RKO (cell line): ENCODE measurements at places on chromosomes 7 and 10.

- DNase-seq, result no peak
Observed at GRCh38 chr10:9550810-9551209, 1466.9 kb upstream of the CELF2 start.

DNA sequence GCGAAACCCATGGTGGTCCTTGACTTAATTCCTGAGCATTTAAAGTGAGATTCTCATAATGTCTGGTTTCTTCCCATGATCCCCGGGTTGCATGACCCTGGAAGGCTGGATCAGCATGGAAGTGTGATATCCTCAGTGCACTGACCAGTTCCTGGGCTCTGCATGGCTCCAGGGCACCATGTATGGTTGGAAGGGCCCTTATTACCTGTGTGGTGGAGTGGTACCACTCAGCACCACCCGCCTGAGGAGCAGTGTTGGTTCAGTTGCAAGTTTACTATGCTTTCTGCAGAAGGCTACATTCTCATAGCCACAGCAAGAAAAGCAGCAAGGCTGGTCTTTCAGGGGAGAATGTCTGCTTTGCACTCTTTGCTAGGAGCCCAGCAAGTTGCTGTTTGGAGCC is 325.7 kb upstream of the MKI67 start:
- no peak for DNase-seq

DNA sequence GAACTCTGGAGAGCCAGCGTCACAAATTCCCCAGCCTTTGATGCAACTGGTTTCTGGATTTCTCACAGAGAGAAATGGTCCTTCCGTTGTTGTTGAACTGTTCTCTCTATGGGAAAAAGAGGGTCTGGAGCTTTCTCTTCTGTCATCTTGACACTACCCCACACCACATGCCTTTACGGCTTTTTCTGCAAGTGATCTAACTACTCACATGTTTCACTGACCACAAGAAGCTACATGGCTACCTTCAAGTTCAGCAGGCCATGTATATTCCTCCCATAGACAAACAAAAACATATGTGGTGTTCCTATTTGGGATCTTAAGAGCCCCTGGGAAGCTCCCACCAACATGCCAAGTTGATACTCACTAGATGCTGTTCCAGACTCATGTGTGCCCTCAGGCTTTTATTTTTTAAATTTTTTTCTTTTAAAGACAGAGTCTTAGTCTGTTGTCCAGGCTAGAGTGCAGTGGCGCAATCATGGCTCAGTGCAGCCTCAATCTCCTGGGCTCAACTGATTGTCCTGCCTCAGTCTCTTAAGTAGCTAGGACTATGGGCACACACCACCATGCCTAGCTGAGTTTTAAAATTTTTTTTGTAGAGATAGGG is 72.0 kb downstream of the RNF216 start:
- DNase-seq, result no peak

DNA sequence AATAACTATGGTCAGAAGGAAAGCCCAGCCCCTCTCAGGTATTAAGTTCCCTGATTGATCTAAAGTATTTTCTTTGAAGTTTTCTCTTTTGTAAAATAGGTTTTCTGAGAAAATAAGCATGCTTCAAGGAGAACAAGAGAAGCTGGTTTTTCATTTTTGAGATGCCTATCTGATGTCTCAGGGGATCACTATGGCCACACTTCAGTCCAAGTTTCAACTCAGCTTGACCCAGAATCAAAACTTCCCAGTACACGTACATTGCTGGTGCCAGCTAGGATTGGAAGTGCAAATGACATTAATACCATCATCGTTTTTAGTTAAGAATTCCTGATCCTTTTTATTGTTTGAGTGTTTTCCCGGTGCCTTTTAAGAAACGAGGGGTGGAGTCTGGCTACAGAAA is 7.2 kb downstream of the ITIH5 start:
- DNase-seq, result no peak

GRCh38 chr10:5549462-5550249 is 24.9 kb downstream of the CALML3 start:
- no peak for DNase-seq

GRCh38 chr7:142892951-142893350 is 7.4 kb upstream of the TRPV6 start:
- DNase-seq, result no peak

- peak; percentile 23 for DNase-seq
Observed at GRCh38 chr10:69968830-69969229, 83.8 kb upstream of the MACROH2A2 start.

DNA sequence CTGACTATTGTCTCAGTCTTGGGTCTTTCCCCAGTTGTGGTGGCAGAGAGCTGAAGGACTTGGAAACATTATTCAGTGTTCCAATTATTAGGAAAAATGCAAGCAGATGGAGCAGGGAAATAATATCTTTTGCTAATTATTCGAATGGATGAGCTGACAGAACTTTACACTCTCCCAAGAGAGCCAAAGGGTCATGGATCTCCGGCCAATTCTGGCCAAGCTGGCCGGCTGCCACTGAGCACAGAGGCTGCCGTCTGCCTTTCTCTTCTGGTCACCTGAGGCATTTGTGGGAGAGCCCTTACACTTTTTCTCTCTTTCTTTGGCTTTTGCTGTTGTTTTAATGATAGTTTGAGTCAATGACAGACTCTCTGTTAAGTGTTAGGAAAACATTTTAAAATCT is 22.2 kb upstream of the CNTNAP2 start:
- no peak for DNase-seq

DNA sequence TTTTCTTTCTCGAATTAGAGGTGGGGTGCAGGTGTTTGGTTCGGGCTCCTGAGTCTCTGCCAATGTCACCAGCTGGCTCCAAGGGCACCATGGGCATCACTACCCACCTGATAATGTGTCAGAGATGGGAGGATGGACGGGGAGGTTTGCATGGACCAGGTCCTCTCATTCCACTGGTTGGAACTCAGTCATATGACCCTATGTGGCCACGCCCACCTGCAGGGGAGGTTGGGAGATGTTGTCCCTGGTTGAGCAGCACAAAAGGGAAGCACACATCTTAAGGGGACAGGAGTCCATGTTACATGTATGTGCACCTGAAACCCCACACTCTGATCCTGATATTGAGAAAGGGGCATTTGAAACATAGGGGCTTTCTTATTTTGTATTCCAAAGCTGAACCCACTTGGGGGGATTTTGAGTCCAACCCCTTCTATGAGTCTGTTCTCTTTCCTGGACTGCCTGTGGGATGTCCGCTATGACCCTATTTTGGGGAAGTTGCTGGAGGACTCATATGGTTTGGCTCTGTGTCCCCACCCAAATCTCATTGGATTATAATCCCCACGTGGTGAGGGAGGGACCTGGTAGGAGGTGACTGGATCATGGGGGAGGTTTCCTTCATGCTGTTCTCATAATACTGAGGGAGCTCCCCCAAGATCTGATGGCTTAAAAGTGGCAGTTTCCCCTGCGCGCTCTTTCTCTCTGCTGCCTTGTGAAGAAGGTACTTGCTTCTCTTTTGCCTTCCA is 66.9 kb upstream of the BAIAP2L1 start:
- DNase-seq, result peak; percentile 13

DNA sequence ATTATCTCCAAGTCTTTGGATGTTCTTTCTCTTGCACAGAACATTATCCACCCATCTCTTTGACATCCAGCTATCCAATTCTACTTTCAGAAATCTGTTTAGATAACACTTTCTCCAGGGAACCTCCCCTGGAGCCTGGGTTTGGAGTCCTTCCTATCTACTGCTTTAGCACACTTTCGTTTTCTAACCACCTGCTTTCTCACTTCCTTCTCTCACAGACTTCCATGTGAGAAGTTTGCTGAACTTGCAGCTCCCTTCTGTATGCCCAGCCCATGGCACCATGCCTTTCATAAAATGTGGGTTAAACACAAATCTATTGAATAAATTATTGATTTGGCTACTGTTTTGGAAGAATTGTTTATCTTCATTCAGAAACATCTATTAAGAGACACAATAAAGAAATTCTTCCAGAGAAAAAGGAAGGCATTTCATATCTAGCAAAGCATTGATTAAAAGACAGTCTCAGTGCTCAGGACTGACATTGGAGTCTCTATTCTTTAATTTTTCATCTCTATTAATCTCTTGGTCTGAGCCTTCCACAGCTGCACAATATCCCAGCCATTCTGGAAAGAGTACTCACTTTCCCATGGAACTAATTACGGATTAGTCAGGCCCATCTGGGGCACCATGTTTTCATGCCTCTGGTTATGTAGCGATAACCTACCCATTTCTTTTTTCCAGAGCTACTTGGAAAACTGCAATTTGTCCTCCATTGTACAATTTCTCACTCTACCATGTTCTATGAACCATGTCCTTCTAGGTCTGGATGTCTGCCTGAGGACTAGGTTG is 1077.3 kb downstream of the SORCS3 start:
- DNase-seq, result no peak

- DNase-seq, result peak; percentile 21
Observed at GRCh38 chr10:24720096-24720495, 3.6 kb downstream of the ARHGAP21 start.

DNA sequence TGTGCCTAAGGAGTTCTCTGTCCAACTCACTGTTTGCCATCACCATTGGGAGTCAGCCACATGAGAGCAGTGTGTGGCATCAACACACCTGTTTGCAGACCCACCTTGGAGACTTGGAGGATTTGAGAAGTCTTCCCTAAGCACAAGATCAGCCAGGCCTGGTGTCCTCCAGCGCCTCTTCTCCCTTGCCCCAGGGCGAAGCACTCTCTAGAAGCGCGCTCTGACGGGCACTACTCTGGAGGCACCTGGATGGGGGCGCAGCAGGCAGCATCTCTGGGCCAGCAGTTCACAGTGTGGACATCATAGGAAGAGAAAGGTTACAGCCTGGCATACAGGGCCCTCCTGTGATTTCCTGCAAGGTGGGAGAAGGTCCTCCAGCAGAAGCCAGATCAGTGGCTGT is 289.3 kb downstream of the CELF2 start:
- DNase-seq, result no peak

- no peak for DNase-seq
Observed at GRCh38 chr7:135690566-135690965, 28.3 kb downstream of the STMP1 start.

DNA sequence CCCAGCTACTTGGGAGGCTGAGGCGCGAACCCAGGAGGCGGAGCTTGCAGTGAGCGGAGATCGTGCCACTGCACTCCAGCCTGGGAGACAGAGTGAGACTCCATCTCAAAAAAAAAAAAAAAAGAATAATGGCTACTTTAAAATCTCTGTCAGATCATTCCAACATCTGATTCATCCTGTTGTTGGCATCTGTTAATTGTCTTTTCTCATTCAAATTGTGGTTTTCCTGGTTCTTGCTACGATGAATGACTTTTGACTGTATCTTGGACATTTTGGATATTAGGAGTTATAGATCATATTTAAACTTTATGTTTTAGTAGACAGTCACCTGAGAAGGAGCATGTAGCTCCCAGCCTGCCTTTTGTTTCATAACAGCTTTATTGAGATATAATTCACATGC is 8.5 kb downstream of the TPST1 start:
- DNase-seq, result no peak

DNA sequence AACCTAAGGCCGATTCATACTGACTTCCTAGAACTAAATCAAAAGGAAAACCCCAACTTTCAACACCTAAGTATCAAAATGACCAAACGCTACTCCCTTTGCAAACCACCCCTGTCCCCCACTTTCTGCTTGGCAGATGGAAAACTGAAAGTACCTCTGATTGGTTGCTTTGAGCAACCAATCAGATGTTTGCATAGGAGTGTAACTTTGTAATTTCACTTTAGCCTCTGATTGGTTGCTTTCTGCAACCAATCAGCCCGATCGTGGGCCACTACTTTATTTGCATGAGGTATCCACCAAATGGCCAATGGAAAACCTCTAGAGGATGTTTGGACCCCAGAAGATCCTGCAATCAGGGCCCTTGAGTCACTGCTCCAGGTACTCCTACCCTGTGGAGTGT is 12.3 kb upstream of the SNX10 start:
- peak; percentile 34 for DNase-seq

DNA sequence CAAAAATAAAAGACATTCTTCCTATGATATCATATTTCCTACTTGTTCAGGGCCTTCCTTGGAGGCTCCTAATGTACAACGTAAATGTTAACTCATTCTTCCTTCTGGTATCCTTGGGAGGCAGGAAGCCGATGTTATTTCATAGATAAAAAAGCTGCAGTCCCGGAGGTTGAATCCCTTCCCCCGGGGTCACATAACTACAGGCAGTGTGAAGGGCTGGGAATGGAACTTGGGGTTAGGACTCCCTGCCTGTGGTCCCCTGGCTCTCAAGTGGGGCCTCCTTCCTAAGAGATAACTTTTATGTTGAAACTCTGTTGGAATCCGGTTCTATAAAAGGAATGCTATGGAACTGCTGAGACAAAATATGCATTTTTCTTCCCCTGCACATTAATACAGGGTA is 14.9 kb upstream of the CCDC3 start:
- DNase-seq, result no peak

DNA sequence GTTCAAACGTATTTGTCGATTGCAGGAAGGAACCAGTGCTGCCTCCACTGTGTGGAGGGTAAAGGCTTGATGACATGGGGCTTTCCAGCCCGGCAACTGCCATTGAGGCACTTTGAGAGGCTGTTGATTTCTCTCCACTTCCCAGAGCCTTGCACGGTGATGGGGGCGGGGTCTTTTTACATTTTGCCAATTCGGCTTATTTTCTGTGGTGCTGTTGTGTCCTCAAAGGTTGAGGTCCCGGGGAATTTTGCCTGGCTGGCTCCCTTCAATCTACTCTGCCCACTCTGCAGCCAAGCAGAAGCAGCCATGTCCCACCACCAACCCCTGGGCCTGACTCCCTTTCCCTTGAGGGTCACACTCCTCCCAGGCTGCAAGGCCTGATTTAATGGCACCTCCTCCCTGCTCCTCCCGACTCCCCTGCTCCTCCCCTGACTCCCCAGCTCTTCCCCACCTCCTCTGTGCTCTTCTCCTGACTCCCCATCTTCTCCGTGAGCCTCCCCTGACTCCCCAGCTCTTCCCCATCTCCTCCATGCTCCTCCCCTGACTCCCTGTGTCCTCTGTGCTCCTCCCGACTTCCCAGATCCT is 39.0 kb downstream of the OAT start:
- DNase-seq, result no peak

DNA sequence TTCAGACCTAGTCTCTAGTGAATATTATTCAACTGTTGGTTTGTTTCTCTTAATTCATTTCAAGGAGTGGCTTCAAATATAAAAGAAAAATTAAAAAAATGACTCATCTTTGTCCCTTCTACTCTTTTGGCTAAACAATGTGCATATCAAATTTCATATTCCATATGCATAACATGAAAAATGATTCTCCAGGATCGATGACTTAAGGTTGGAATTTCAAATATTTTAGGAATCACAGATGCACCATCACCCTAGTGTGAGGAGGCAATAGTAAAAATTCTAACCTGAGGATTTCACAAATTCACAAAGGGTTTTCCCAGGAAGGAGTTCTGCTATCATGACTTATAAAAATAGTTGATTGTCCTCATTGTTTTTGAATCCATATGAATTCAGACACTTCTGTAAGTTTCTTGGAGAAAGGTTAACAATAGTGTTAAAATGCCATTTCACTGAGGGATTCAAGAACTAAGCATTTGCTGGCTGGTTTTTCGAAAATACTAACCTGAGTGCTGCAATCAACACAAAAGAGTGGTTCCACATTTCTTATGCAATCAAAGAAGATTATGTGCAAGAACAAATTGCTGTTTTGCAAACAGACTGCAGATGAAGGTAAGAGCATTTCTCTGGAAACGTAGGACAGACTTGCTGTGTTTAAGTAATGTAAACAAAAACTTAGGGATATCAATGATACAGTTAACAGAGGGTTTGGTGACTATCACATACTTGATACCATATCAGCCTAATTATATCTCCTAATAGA is 547.5 kb upstream of the LRRTM3 start:
- no peak for DNase-seq

GRCh38 chr10:31836569-31837406 is 91.8 kb downstream of the ARHGAP12 start:
- DNase-seq, result peak; percentile 69
